ENCODE measurements at places on chromosomes 13 and 19.

- DNase-seq = no peak
Measured at GRCh38 chr13:81148822-81149221, 807.9 kb upstream of the SPRY2 start.

DNA sequence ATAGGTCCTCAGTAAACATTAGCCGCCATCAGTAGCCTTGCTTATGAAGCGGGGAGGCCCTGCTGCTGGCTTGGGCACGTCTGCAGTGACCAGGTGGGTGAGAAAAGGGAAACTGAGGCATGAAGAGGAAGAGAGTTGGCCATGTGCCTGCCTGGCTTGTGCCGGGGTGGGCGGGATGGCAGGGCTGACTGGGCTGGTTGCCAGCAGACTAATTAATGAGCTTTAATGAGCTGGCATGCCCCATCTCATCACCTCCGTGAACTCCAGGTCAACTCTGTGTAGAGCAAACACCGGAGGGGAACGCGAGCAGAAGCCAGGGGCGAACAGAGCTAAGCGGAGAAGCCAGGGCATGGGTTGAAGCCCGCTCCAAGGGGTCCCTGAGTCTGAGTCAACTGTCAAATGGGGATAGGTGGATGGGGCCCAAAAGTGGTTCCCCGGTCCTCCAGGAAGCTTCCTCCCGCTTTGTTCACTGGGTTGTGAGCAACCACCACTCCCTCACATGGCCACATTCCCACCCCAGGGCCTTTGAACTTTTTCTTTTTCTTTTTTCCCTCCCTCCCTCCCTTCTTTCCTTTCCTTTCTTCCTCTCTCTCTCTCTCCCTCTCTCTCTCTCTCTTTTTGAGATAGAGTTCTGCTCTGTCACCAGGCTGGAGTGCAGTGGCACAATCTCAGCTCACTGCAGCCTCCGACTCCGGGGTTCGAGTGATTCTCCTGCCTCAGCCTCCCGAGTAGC lies 8.7 kb downstream of the NR2F6 start:
- DNase-seq = no peak

DNA sequence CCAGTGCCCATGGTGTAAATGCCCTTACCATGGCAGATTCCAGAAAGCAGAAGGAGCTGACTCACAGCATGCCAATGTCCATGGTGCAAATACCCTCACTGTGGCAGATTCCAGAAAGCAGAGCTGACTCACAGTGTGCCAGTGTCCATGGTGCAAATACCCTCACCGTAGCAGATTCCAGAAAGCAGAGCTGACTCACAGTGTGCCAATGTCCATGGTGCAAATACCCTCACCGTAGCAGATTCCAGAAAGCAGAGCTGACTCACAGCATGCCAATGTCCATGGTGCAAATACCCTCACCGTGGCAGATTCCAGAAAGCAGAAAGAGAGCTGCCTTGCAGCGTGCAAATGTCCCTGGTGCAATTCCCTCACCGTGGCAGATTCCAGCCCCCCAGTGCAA lies 163.8 kb upstream of the SOX1 start:
- DNase-seq = no peak

DNA sequence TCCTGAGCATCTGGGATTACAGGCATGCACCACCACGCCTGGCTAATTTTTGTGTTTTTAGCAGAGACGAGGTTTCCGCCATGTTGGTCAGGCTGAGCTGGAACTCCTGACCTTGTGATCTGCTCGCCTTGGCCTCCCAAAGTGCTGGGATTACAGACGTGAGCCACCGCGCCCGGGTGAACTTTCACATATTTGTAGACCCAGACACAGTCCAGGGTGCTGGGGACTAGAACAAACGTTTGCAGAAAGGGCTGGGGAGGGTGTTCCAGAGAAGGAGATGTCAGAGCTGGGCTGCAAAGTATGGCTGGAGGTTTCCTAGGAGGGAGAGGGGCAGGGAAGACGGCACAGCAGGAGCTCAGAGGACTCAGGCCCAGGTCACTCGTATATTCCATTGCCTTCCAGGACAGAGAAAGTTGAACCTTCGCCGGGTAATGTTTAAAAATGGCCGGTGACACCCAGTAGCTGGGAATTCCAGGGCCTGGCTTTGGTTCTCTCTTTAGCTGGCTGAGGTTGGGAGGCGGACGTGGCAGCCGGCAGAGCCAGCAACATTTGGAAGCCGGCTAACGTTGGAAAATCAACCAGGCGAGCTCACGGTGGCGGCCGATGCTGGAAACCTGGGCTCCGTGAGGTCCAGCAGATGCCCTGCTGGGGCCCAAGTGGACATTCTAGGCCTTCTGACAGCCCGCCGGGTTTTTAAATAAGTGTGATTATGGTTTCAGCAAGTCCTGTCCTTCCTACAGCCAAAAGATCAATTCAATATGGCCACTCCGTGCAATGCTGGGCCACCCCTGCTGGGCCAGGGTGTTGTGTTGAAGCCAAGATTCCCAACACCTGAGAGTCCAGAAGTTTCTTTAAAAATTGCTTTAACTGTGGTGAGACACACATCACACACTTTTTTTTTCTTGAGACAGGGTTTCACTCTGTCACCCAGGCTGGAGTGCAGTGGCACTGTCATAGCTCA lies 41.5 kb downstream of the NFIC start:
- DNase-seq = no peak

- DNase-seq = no peak
Measured at GRCh38 chr19:44649578-44650145, 6.0 kb downstream of the PVR start.
